ENCODE measurements at places on chromosomes 7 and 10.

- no peak for DNase-seq
Observed at GRCh38 chr10:9452056-9452455, 1397.6 kb downstream of the GATA3 start.

DNA sequence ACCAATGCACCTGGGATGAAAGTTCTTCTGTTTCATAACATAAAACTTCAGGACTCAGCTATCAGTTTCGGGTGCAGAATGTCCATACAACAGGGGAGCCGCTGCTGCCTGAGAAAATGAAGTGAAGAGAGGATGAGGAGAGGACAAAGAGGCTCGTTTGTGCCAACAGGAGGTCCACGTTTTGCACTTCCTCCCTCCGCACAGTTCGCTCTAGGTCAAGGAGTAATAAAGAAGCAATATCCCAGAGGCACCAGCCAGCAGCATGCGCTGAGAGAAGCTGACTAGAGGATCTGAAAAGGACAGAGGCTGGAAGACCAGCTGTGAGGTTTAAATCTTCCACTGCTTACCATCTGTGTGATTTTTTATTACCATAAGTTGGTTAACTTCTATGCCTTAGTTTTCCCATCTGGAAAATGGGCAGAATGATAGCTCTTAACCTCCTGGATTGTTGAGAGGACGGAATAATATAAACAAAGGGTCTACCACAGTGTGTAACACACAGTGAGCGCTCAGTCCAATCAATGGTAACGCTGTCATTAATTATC lies 709 bp downstream of the GPAM start:
- no peak for DNase-seq

GRCh38 chr10:11162828-11163599 lies 145.3 kb downstream of the CELF2 start:
- no peak for DNase-seq

DNA sequence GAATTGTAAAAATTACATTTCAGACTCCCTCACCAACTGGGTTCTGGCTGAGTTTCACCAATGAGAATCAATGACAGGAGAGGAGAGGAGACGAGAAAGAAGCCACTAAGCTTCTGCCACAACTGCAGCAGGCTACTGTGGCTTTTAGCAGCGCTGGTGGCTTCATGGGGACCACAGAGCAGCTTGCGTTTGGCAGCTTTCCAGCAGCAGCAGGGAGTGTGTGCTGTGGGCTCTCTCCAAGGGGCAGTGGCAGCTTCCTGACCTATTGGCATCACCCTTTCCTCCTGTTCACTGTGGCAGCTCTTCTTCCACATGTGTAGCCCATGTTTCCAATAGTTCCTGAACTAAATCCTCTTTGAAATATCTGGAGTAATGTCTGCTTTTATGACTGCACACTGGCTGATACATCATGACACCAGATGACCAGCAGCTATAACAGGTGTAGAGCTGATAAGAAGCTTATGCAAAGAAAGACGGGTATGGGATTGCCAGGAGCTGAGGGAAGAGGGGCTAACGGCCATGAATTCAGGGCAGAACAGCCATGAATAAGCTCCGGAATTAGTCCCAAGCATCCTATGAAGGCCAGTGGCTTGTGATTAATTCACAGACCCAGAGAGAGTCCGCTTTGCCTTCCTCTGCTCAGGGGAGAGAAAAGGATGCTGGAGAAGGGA lies 46.8 kb downstream of the KCNH2 start:
- no peak for DNase-seq

DNA sequence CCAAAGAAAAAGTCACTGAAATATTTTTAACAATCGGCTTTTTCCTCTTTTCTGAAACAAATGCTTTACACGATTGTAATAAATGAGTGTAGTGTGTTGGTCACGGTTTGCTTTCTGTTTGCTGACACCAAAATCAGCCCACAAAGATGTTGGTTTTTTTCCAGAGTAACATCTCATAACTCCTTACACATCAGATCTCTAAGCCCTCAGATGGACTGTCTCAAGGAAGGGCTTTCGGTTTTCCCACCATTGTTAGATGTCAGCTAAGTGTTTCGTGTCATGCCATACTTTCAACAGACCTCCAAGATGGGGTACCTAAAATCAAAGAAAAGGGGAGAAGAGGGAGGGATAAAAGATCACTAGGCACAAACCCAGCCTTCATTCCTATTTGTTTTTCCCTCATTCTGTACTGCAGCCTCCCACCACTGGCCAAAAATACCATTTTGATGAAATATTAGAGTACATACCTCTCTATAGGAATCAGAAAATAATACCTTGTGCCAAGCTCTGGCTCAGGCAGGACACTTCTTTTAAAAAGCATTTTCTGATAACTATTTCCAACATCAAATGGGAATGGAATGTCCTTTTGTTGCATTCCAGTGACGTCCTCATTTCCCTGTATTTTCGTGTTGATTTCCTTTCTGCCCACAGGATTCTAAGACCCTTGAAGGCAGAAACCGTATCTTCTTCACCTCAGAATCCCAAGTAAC lies 159.1 kb downstream of the DGKI start:
- no peak for DNase-seq

- DNase-seq = no peak
Observed at GRCh38 chr7:123823898-123824753, 20.8 kb upstream of the HYAL4 start.

DNA sequence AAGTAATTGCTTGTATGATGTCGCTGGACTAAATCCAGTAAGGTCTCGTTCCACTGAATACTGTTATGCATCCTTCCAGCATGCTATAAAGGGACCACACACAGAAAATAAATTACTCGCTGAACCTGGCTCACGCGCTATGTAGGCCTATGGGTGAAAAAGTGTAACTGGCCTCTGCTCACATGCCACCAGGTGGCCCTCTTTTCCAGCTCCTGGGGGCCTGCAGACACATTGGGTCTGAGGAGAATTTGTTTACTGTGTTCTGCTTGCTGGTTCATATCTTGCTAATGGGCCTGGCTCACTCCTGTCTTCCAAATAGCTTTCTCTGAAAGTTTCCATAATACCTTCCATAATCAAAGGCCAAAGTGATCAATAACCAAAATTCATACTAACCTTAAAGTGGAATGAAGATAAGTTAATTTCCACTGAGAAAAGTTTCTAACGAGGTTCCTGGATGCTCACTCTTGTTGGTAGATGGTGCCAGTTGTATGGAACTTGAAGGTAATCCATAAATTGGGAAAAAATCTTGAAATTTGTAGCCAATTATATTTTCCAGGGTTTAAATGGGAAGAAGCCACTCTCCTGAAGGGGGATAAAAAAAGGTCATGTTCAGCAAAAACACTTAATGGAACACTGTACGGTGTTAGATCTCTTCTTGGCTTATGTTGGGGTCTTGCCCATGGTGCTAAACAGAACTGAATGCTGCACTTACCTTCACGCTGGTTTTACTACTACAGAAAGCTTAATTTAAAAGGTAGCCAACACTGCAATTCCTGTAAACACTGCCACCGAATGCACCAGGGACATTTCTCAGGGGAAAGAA lies 27.0 kb upstream of the ZPBP start:
- peak; percentile 5 for DNase-seq

DNA sequence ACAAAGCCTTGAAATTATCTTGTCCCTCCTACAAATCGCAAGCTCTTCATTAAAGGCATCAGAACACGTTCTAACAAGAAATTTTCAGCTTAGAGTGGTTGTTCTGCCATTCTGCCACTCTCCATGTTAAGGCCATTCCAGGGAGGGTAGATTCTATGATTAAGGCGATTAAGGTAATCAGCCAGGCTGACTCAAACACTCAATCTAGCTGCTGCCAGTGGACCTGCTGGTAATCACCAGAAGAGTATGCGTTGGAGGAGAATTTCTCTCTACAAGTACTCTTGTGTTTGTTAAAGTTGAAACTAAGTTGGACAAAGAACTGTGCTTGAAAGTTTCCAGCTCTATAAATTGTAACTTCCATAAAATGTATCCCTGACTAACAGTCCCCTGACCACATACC lies 149.2 kb upstream of the COL1A2 start:
- no peak for DNase-seq

DNA sequence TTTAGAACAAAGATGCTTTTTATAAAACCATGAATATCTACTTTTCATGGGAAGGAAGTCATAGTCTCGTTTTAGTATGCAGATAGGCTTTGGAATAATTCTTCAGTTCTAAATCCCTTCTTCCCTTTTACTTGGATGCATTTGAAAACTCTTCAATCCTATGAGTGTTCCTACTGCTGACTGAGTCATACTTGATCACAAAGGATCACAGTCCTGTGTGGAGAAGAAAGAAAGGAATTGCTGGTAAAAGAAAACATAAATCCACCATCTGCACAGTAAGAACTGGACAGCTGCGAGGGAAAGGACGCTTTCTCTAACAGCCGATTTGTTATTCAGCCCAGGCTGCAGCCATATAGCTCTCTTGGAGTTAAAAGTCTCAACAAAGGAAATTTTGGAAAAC lies 209.9 kb downstream of the SEMA3E start:
- DNase-seq = no peak

Measured in stimulated activated CD8-positive, alpha-beta memory T cell treated with anti-CD3 and anti-CD28 coated beads, Interleukin-15, amount 100 ng/mL, for 24 hours (primary cell).